ENCODE measurements at places on chromosomes 13 and 19.

DNA sequence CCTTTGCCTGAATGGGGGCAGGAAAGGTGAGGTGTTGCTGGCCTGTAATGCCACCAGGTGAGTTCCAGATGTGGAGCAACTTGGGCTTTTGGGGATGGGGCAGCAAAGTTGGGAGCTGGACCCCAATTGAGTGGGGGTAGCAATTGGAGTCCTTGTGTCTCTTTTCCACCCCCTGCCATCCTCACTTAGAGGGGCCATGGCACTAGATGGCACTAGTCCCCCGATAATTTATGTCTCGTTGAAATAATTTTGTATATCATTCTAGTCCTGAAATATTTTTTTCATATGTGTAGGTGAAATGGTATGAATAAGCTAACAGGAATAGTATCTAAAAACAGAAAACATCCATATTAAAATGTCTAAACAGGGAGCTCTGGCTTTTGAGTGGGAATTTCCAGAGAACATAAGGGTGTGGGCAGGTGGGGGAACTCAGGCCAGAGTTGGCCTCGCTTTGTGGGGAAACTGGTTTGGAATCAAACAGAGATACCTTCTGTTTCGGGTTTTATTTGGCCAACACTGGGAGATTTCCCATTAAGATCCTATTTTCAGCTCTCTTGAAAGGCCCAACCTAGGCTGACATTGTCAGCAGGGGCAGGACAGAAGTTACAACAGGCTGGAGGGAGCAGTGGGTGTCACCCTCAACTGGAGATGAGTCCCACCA, 3.4 kb downstream of the ZNF576 start:
- DNase-seq = no peak

DNA sequence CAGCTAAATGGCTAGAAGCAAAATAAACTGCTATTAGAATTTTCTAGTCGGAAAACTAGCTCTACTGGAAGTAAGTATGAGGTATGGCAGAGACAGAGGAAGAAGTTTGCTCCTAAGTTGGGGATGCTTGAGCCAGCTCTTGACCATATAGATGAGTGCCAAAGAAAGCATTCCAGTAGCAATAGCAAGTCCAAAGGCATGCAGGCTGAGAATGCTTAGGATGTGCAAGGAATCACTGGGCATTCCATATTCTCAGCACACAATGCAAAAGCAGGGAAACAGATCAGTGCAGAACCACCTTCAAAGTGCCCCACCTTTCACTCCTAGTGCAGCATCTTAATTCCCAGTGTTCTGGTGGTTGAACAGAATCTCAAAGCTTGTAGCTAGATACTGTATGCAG, 32.9 kb downstream of the SERTM1 start:
- DNase-seq = no peak

- DNase-seq = no peak
These were observed 857.4 kb downstream of the OLFM4 start for GRCh38 chr13:53885997-53886396.

GRCh38 chr13:39317291-39317690, 279.0 kb downstream of the NHLRC3 start:
- DNase-seq = no peak

DNA sequence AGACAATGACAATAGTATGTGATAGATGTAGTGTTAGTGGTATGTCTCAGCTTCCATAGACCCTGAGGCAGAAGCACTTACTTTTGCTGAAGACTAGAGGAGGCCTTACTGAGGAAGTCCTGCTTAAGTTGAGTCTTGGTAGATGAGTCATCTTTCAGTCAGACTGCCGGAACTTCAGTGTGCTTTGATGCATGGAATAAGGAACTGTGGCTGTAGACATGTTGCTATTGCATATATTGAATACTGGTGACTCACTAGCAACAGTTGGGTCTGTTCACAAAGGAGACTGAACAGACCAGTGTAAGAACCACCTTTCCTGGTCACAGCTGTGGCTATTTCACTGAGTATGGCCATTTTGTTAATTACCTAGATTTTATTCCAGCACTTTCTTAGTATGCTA, 1000.6 kb downstream of the OLFM4 start:
- DNase-seq = no peak

GRCh38 chr13:84605927-84606326, 723.7 kb upstream of the SLITRK1 start:
- DNase-seq = no peak

GRCh38 chr13:26202365-26202972, 19.6 kb downstream of the RNF6 start:
- DNase-seq = no peak

DNA sequence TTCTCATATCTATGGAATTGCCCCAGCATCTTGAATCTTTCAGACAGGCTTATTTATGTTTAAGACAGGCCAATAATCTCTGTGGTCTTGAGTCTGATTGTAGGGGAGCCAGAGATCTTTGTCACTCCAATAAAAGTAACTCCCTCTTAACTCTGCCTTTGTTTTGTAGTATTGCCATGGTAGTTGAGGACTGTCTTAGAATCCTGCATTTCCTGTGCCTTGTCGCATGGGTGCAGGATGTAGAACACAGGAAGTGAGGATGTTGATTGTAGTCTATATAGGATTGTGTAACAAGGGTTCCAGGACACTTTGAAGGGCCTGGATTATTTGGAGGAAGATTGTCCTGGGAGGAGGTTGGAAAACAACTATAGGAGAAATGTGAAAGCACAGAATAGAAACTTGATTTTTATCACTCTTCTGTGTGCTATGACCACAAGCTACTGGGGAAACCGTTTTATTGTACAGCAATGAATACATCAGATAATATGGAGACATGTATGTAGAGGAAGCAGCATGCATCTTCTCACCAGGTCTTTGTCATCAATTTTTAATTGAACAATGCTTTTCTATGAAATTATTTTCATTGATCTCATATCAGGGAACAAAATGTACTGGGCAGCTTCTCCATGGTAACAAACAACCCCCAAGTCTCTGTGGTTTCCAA, 411.7 kb downstream of the FGF9 start:
- no peak for DNase-seq

DNA sequence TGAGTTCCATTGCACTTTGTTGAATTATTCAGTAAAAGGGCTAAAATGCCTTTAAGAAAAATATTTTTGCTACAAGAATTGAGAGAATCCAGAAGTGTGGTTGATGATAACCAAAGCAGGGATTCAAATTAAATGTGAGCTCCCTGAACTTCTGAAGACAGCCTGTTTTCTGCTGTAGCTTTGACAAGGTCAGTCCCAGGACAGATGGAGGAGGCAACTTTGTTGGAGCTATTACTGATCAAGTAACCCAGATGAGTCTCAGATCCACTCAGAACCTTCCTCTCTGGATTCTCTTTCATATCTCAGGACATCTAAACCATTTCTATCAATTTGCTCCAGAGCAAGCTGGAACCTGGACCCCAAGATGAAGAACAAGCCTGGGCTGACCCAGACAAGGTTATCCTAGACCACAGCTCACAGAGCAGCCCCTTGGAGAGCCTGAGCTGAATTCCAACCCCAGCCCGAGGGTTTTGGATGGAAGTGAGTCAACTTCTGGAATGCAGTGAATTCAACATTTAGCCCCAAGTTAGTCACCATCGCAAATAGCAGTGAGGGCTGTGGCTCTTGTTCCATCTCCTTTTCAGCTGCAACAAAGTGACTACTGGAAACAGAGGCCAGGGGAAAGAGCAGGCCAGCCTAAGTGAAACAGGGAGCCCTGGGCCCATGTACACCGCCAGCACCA, 137.8 kb upstream of the TSC22D1 start:
- DNase-seq = no peak

GRCh38 chr19:14342809-14343208, 38.4 kb upstream of the ADGRE5 start:
- no peak for DNase-seq

GRCh38 chr13:31160857-31161556, 697 bp downstream of the HSPH1 start:
- peak; percentile 42 for DNase-seq

DNA sequence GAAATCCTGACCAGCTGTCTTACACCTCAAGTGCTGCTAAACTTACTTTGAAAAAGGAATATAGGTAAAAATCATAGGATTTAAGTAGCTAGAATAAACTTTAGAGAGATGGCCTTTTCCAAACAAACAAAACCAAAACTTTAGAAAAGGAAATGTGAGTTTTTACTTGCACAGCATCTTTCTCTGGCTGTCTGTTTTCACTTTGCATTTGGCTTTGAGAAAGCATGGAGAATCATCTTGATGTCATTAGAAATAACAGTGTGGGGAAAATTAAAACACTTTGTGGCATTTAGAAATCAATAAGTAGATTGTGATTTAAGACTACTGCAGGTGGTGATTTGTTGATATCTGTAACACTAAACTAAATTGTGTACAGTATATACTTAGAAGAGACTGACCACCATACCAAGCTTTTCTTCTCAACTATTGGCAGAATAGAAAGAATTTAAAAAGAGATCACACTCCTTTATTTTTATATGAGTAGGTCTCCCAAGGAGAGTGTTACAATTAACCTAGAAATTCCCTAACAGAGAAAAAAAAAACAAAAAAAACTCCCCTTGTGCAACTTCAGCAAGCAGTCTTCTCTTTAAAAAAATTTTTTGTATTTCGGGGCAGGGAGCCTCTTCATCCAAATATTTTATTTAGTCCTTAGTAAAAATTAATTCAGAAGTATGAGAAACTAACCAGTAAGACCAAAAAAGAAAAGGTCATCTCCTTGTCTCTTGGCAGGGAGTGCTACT, 6.1 kb downstream of the WDFY2 start:
- no peak for DNase-seq

DNA sequence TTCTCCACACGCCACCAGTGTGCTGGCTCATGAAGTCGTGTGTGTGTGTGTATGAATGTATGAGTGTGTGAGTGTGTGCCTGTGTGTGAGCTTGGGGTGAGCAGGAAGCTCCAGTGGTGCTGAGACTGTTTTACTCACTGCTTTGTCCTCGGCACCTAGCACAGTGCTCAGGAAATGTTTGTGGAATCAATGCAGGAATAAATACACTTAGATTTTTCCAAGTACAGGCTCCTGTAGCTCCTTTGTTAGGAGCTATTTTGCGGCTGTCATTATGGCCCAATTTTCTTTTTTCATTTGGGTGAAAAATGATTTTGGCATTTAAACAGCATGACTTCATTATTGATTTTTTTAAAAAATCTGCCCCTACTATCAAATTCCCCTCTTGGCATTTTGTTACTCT, 193.5 kb upstream of the KL start:
- DNase-seq = no peak

DNA sequence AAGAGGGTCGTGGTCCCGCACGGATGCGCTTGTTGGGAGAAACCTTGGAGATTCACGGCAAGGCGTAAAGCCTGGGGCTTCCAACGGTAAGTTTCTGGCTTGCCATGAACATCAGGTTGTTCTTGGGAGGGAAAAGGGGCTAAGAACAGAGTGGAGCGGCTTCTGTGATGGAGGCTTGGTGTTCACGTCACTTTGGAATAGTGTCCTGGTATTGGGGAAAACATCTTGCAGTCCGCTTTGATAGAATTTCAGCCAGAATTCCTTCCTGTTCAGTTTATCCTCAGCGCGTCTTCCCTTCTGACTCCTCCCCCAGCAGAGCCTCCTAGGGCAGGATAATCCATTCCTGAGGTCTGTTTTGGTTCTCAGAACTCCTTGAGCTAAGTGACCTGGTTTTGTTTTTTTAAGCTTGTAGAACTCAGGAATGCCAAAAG, 2.0 kb downstream of the KCTD15 start:
- no peak for DNase-seq

DNA sequence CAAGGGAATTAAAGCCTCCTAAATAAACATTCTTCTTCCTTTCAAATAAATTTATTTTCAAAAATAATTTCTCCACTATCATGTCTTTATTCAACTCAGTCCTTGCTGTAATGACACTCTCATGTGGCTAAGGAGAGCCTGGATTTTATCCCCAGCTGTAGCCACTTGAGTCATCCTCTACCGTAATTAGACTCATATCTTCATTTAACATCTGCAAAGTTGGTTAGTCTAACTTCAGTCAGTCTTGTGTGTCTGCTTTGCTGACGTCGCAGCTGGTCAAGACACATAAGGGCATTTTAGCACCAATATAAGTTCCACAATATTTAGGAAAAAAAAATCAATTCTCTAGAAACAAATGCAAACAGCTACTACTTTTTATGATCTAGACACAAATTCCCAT, 776.4 kb upstream of the ATXN8OS start:
- DNase-seq = no peak

DNA sequence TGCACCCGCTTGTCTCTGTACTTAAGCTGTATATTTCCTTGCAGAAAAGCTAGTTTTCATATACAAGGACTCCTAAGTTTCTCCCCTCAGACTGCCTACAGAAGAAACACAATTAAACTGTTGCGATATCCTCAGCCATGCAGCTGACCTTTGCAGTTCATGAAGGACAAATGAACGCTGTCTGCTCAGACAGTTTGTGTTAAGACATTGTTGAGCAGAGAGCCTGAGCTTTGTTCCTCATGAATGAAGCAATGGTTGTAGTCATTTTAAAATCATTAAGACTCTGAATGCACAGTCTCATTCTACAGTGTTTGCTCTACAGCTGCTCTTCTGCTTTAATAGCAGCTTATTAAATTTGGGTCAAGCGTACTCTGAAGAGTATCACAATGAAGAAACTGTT, 23.2 kb upstream of the MAB21L1 start:
- no peak for DNase-seq

DNA sequence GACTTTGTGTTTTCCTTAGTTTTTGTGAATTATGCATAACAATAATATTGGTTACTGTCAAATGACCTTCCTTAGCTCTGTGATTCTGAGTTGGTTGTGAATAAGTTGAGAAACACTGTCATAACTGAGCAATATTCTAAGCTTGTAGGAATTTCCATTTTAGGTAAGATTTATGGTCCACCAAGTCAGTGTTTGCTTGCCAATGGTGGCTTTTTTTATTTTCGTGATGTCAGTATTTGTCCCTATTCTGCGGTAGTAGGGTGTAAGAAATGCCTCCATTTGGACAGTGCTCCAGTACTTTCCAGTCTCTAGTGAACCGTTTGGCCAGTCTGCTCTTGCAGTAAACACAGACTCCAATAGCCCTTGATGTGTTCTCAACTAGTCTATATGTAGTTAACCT, 94.7 kb downstream of the FRY start:
- DNase-seq = no peak

GRCh38 chr19:52464798-52465470, 11.6 kb downstream of the ZNF578 start:
- DNase-seq = no peak

GRCh38 chr19:57212109-57212508, 18.7 kb upstream of the AURKC start:
- no peak for DNase-seq

- DNase-seq = no peak
These were observed 6.6 kb downstream of the SLITRK5 start for GRCh38 chr13:87677496-87678371.

DNA sequence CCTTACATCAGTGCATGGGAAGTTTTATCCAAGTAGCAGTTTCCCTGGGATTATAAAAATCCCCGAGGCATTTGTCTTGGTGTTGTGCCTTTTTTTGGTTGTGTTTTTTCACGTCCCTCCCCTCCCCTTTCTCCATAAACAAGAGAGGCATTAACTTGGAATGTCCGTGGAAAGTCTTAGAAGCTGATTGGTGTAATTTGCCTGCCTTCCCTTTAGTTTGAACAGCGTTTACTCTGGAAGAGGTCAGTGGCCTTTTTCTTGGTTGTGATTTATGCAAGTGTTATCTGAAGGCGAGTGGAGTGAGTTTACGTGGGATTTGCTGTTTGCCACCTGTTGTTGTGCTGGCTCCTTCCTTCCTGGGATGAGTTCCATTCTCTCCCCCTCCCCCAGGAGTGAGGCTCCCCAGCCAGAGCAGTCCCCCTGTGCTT, 7.2 kb downstream of the ACTN4 start:
- DNase-seq = no peak

- no peak for DNase-seq
These were observed 30.2 kb downstream of the C2CD4C start for GRCh38 chr19:378706-379105.
